ENCODE measurements at places on chromosomes 7 and 10. TPM values are rescaled to one million over a fixed set of nuclear protein-coding genes. Genes with fewer than 3 reads are reported as not detected.

GRCh38 chr10:68619595-68619994 lies 59.5 kb downstream of the TET1 start:
- H3K4me3 ChIP-seq = no peak overlapping the region

- H3K36me3 ChIP-seq = no peaks in the 10 kb centered on the region
- no peak overlapping the region for H3K4me3 ChIP-seq
- no peaks in the 10 kb centered on the region for H3K27me3 ChIP-seq
- H3K4me1 ChIP-seq = no peaks in the 10 kb centered on the region
- H3K27ac ChIP-seq = no peak overlapping the region
Observed at GRCh38 chr10:30897048-30897447, 134.6 kb downstream of the ZNF438 start.

GRCh38 chr7:70673778-70674570 lies 458.0 kb upstream of the GALNT17 start:
- H3K36me3 ChIP-seq = no peaks in the 10 kb centered on the region
- no peak for DNase-seq
- H3K4me3 ChIP-seq = no peak overlapping the region
- H3K27ac ChIP-seq = no peak overlapping the region
- H3K27me3 ChIP-seq = no peaks in the 10 kb centered on the region
- no peaks in the 10 kb centered on the region for H3K4me1 ChIP-seq

GRCh38 chr10:86253091-86254072 lies 113.2 kb downstream of the GRID1 start:
- no peaks in the 10 kb centered on the region for H3K36me3 ChIP-seq
- DNase-seq = no peak
- H3K27ac ChIP-seq = no peak overlapping the region
- no peaks in the 10 kb centered on the region for H3K27me3 ChIP-seq

GRCh38 chr10:86167121-86167761 lies 199.4 kb downstream of the GRID1 start:
- H3K27me3 ChIP-seq = no peaks in the 10 kb centered on the region
- no peaks in the 10 kb centered on the region for H3K4me1 ChIP-seq
- DNase-seq = no peak
- H3K36me3 ChIP-seq = no peaks in the 10 kb centered on the region
- no peak overlapping the region for H3K27ac ChIP-seq

- no peaks in the 10 kb centered on the region for H3K4me1 ChIP-seq
- peaks cover 10% of the 10 kb centered on the region for H3K27me3 ChIP-seq
- no peaks in the 10 kb centered on the region for H3K36me3 ChIP-seq
Observed at GRCh38 chr10:87585565-87586514, 73.8 kb upstream of the PAPSS2 start.

DNA sequence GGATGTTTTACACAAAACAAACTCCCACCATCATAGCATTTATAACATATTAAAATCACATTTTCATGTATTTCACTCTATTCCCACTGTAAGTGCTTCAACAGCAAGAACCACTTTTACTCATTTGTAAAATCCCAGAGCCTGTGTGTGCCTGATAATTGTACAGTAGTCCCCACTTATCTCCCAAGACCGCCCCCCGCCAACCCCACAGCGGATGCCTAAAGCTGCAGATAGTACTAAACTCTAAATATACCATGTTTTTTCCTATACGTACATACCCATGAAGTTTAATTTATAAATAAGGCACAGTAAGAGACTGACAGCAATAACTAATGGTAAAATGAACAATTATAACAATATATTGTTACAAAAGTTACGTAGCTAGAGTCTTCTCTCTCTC lies 33.5 kb downstream of the EZH2 start:
- H3K4me3 ChIP-seq = no peak overlapping the region
- peaks cover 41% of the 10 kb centered on the region for H3K4me1 ChIP-seq
- H3K27me3 ChIP-seq = no peaks in the 10 kb centered on the region
- no peak overlapping the region for H3K27ac ChIP-seq

GRCh38 chr7:36400036-36400435 lies 10.4 kb downstream of the ANLN start:
- peaks cover 14% of the 10 kb centered on the region for H3K4me1 ChIP-seq
- DNase-seq = no peak
- no peaks in the 10 kb centered on the region for H3K27me3 ChIP-seq
- H3K27ac ChIP-seq = no peak overlapping the region

- DNase-seq = no peak
- H3K27me3 ChIP-seq = no peaks in the 10 kb centered on the region
- H3K4me1 ChIP-seq = no peaks in the 10 kb centered on the region
- H3K27ac ChIP-seq = no peak overlapping the region
- H3K36me3 ChIP-seq = no peaks in the 10 kb centered on the region
- no peak overlapping the region for H3K4me3 ChIP-seq
Observed at GRCh38 chr7:52995676-52996075, 39.8 kb upstream of the POM121L12 start.

GRCh38 chr10:92264249-92264648 lies 26.6 kb downstream of the CPEB3 start:
- no peak overlapping the region for H3K4me3 ChIP-seq
- H3K36me3 ChIP-seq = no peaks in the 10 kb centered on the region

- DNase-seq = no peak
- peaks cover 14% of the 10 kb centered on the region for H3K4me1 ChIP-seq
- no peak overlapping the region for H3K27ac ChIP-seq
- peaks cover 6% of the 10 kb centered on the region for H3K36me3 ChIP-seq
Observed at GRCh38 chr10:70135046-70135445, 2.4 kb upstream of the AIFM2 start.

The CALML5 gene
- not detected for total RNA-seq

DNA sequence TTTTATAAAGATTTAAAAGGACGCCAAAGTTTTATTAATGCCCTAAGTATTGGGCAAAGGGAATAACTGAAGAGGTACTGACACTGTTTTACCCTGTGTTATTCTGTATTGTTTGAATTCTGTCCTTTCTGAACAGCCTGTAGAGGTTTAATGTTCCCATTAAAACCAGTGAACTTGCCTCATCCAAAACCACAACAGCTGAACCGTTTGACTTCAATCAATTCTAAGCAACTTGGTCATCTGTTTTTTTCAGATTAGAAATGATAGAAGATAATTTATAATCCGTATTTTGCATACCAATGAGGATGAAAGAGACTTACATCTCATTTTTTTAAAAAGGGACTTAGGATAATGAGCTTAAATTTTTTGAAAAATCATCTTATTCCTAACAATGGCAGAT lies 40.4 kb downstream of the HACD1 start:
- no peak overlapping the region for H3K27ac ChIP-seq
- H3K27me3 ChIP-seq = no peaks in the 10 kb centered on the region
- H3K36me3 ChIP-seq = no peaks in the 10 kb centered on the region
- H3K4me1 ChIP-seq = no peaks in the 10 kb centered on the region

The ADCYAP1R1 gene
- not detected for total RNA-seq

DNA sequence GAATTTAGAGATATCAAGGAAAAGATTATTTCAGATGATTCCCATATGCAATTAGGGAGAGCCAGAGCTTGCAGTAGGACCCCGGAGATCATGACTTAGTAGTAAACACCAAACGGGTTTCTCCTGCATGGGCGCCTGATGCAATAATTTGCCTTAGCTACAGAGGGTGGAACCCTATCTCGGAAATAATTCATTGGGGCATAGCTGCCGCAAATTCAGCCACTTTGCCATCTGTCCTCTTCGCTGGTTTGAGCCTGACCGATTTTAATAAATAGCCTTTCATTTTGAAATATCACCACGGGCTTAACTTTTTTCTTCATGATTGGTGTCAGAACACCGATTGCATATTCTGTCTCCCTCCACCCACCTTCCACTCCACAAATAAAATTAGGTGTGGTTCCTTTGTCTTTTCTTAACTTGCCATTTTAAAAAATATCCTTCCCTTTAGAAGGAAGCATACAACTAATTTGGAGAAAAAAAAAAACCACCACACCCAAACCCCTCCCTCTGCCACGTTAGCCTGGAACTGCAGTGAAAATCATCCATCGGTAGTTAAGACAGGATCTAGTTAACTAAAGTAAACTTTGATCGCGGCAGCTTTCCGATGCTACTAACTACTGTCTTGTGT lies 1.4 kb downstream of the GARS1 start:
- peak overlapping the region; percentile 95 for H3K27ac ChIP-seq
- no peak for DNase-seq
- H3K27me3 ChIP-seq = no peaks in the 10 kb centered on the region
- H3K4me1 ChIP-seq = peaks cover 32% of the 10 kb centered on the region
- peak overlapping the region; percentile 92 for H3K4me3 ChIP-seq

GRCh38 chr10:102758240-102758932 lies 14.6 kb downstream of the WBP1L start:
- H3K4me3 ChIP-seq = no peak overlapping the region
- H3K36me3 ChIP-seq = peaks cover 7% of the 10 kb centered on the region
- peaks cover 9% of the 10 kb centered on the region for H3K4me1 ChIP-seq
- H3K27me3 ChIP-seq = no peaks in the 10 kb centered on the region

The CRHR2 gene
- not detected for total RNA-seq

DNA sequence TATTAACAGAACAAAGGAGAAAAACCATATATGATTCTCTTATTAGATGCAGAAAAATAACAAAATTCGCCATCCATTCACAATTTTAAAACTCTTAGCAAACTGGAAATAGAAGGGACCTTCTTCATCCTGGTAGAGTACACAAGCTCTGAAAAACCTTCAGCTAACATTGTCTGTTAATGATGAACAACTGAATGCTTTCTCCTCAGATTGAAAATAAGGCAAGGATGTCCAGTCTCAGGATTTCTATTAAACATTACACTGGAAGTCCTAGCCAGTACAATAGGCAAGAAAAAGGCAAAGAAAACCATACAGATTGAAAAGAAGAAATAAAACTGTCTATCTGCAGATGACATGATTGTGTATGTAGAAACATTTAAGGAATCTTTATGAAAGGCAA lies 16.0 kb upstream of the CCNY start:
- no peaks in the 10 kb centered on the region for H3K27me3 ChIP-seq
- no peak overlapping the region for H3K27ac ChIP-seq
- DNase-seq = no peak
- no peaks in the 10 kb centered on the region for H3K4me1 ChIP-seq

The ENTPD1 gene
- 49.4 TPM for total RNA-seq

DNA sequence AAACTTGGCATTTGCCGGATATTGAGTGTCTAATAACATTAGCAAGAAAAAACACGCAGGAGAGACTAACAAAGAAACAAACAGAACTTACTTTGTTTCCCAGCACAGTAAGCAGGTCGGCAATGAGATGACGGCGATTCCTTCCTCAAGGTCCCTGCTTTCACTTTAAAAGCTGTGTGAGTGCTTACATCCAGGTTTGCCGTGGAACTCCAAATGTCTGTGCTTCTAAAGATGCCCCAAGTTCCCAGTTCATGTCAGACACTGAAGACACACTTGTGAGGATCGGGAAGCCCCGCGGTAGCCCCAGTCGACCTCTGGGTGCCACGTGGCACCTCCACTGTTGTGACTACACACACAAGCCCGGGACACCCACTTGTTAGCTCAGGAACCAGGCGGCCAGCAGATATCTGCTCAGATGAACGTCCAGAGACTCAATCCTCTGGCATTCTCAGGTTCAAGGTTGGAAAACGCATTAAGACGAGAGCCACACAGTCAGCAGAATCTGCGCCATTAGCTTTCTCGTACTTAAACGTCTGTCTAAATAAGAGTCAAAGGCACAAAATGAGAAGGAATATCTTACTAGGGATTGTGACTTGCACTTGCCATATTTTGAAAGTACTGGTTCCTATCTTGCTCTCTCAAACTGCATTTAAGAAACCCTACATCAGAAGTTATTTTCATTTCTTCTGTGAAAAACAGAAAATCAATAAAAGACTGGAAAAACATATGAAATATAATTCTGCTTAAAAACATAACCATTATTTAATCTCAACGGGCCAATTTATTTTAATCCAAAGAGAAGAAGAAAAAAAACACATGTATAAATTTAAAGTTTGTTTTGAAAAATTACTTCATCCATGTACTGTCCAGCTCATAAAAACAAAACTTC lies 207.6 kb upstream of the KLF14 start:
- H3K4me1 ChIP-seq = peaks cover 88% of the 10 kb centered on the region
- peak overlapping the region; percentile 95 for H3K4me3 ChIP-seq
- peak overlapping the region; percentile 97 for H3K27ac ChIP-seq

- H3K36me3 ChIP-seq = no peaks in the 10 kb centered on the region
- DNase-seq = no peak
- no peaks in the 10 kb centered on the region for H3K27me3 ChIP-seq
- no peak overlapping the region for H3K4me3 ChIP-seq
- H3K27ac ChIP-seq = no peak overlapping the region
Observed at GRCh38 chr7:47361746-47362215, 220.1 kb downstream of the TNS3 start.

The GHRHR gene
- total RNA-seq = not detected

The VIPR2 gene
- not detected for total RNA-seq

GRCh38 chr7:26343320-26343832 lies 51.7 kb downstream of the SNX10 start:
- no peaks in the 10 kb centered on the region for H3K27me3 ChIP-seq
- DNase-seq = no peak
- no peak overlapping the region for H3K4me3 ChIP-seq
- H3K36me3 ChIP-seq = peaks cover 16% of the 10 kb centered on the region
- no peak overlapping the region for H3K27ac ChIP-seq

The DPYSL4 gene
- total RNA-seq = 1.2 TPM

GRCh38 chr10:90723416-90724068 lies 134.3 kb downstream of the HTR7 start:
- DNase-seq = no peak
- H3K27ac ChIP-seq = no peak overlapping the region
- no peaks in the 10 kb centered on the region for H3K36me3 ChIP-seq
- no peaks in the 10 kb centered on the region for H3K4me1 ChIP-seq

The TMEM139 gene
- 0.91 TPM for total RNA-seq

DNA sequence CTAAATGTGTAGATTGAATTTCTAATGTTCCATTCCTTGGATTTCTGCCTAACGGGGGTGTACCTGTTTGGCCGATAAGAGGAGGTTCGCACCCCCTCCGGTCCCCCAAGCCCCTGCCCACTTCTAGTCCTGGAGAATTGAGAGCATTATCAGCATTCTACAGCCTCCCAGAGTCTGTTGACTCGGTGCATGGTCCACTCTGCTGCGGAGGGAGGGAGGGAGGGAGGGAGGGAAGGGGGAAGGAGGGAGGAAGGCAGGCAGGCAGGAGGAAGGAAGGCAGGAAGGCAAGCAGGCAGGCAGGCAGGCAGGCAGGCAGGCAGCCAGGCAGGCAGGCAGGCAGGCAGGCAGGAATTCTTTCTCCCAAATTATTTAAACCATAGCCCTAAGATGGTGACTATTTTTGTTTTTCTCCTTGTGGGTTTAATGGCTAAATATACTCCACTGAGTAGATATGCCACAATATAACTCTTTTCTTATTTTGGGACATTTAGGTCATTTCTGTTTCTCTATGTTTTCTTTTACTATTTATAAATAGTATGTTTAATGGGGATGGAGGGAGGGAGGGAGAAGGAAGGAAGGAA lies 69.5 kb upstream of the CHST15 start:
- H3K4me3 ChIP-seq = no peak overlapping the region
- no peaks in the 10 kb centered on the region for H3K27me3 ChIP-seq
- no peaks in the 10 kb centered on the region for H3K4me1 ChIP-seq
- no peaks in the 10 kb centered on the region for H3K36me3 ChIP-seq
- no peak overlapping the region for H3K27ac ChIP-seq

The HOXA10 gene
- total RNA-seq = 0.35 TPM

GRCh38 chr10:128993911-128994538 lies 473.0 kb upstream of the MGMT start:
- H3K4me1 ChIP-seq = no peaks in the 10 kb centered on the region
- H3K27me3 ChIP-seq = no peaks in the 10 kb centered on the region
- H3K36me3 ChIP-seq = no peaks in the 10 kb centered on the region

GRCh38 chr7:115135769-115136410 lies 214.0 kb downstream of the MDFIC start:
- no peaks in the 10 kb centered on the region for H3K4me1 ChIP-seq
- no peak overlapping the region for H3K27ac ChIP-seq
- no peak overlapping the region for H3K4me3 ChIP-seq
- H3K36me3 ChIP-seq = no peaks in the 10 kb centered on the region
- no peaks in the 10 kb centered on the region for H3K27me3 ChIP-seq
- no peak for DNase-seq

Data from CD4-positive, CD25-positive, alpha-beta regulatory T cell (primary cell).